DMS 273 treated with DMSO at 0.1 percent for 48 hours (cell line): ENCODE measurements at places on chromosomes 4 and X.

- no peak for DNase-seq
Measured at GRCh38 chr4:8046925-8047541, 107.4 kb upstream of the AFAP1 start.

- DNase-seq, result no peak
Measured at GRCh38 chrX:110964786-110965185, 131.2 kb upstream of the PAK3 start.

- no peak for DNase-seq
Measured at GRCh38 chrX:109952985-109953905, 49.7 kb upstream of the TMEM164 start.

DNA sequence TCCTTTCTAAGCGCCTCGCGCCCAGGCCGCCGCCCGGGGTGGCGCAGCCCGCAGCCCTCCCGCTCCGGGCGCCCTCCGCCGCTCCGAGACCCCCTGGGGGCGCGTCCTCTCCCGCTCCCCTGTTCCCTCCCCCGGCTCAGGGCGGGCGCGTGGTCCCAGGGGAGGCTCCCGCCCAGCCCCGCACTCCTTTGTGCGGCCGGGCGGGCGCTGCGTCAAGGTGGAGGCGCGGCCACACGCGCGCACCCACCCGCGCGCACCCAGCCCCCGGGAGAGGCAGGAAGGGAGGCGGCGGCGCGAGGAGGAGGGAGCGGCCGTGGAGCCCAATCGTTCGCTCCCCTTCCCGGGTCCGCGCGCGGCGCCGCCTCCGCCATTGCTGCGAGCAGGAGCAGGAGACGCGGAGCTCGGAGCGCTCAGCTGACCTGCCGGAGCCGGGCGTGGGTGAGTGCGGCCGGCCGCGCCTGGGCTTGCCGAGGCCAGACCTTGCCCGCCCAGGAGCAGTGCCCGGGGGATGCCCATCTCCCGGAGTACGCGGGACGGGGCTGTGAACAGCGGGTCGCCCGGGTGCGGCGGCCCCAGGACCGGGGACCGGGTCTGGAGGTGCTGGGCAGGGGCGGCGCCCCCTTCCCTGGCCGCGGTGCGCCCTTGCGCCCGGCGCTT is at the start of gene NSG1:
Gene NSG1 (plus strand): TSS at position 367 of the 657 bp plus-strand sequence. CDS start 528 bp downstream, outside the sequence.
- no peak for DNase-seq

GRCh38 chrX:38275615-38276014 is 51.7 kb downstream of the RPGR start:
- no peak for DNase-seq

DNA sequence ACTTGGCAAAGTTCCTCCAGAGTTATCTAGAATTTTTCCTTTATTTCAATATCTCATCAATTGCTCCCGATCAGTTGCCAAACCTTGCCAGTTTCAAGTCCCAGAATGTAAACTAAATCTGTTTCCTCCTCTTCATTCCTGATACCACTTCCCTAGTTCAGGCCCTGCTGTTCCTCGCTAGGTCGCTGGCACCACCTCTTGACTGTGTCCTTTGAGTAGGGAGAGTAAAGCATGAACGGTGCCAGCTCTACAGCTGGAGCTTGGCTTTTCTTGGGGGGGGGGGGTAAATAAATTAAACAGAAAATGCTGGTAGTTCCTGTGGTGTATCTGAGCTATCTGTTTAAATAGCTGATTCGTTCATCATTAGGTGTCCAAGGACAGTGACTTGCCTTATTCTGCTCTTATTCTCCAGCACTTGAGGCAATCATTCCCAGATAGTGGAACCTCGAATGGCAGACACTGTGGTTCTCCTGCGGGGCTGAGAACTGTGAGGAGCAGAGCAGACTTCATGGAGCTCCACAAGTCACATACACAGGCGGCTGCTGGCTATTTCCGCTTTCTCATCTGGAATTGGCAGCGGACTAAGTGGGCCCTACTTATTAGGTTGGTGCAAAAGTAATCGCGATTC is 168.3 kb upstream of the FAT1 start:
- DNase-seq, result no peak

GRCh38 chr4:152936446-152937335 is 568 bp downstream of the FHDC1 start:
- DNase-seq, result no peak

DNA sequence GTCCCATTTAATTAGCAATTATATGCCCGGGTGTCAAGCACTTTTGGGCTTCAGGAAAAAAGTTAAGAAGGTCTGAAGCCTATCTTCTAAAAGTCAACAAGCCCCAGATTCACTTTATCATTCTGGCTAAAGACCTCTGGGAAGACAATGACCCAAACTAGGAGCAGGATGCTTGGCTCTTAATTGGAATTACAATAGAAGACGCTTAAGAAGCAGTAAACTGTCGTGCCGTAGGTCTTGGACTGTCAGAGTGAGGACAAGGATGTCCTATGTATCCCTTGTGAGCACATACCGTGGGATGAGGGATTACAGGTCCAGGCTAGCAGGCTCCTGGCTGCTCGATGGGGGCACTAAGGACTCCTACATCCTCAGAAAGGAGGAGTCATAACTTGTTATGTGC is 3.2 kb upstream of the ARHGAP36 start:
- no peak for DNase-seq

- DNase-seq, result no peak
Measured at GRCh38 chr4:151865312-151865711, 104.5 kb upstream of the GATB start.

DNA sequence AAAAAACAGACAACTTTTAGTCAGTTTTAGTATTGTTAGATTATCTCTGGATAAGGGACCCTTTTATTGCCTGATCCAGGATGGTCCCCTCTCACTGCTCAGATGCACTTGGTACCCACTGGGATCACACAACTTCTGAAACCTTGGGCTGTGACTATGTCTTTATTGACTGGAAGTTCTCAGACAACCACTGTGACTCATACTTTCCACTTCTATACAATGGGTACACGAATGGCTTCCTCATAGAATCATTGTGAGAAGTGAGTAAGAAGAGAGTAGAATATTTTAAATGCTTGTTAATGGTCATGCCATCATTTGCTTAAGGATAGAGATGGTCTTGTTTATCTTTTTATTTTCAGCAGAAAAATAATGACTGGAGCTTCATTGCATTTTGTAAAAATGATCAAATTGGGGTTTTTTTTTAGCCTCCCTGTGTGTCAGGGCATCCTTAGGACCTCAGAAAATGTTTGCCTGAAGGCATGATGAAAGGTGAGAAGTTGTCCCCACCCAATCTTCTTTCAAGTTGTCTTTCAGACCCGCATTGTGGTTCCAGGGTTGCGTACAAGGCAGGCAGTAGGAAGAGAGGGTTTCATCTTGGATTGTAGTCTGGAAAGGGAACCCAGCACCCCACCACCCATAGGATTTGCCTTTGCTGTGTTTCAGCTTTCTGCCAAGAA is 115.1 kb downstream of the CPEB2 start:
- DNase-seq, result no peak

DNA sequence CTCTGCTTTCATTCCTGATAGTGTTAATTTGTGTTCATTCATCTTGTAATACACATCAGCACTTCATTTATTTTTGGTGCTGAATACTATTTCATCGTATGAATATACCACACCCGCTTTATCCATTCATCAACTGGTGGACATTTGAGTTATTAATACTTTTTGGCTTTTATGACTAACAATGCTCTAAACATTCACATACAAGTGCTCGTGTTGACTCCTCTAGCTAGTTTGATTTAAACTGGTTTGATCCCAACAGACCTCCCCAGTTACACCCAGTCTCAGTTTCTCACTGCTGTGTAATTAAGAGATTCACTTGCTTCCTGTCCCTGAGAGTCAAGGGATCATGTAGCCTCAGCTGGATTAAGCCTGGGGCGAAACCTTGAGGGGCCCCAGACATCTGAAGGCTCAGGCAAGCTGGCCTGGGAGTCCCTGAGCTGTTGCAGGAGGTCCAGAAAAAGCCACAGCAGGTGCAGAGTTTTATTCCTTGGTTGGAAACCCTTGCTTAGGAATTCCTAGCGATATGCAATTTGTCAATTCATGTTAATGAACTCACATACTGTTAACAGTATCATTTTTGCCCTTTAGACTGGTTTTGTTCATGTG is 52.8 kb upstream of the CLDN24 start:
- DNase-seq, result no peak

GRCh38 chr4:126856906-126857305 is 775.9 kb upstream of the INTU start:
- DNase-seq, result no peak

GRCh38 chr4:2470791-2471190 is 1.9 kb downstream of the RNF4 start:
- no peak for DNase-seq

GRCh38 chr4:40572692-40573310 is 56.9 kb downstream of the RBM47 start:
- DNase-seq, result no peak

- DNase-seq, result no peak
Measured at GRCh38 chr4:15996773-15997172, 33.8 kb upstream of the FGFBP2 start.

DNA sequence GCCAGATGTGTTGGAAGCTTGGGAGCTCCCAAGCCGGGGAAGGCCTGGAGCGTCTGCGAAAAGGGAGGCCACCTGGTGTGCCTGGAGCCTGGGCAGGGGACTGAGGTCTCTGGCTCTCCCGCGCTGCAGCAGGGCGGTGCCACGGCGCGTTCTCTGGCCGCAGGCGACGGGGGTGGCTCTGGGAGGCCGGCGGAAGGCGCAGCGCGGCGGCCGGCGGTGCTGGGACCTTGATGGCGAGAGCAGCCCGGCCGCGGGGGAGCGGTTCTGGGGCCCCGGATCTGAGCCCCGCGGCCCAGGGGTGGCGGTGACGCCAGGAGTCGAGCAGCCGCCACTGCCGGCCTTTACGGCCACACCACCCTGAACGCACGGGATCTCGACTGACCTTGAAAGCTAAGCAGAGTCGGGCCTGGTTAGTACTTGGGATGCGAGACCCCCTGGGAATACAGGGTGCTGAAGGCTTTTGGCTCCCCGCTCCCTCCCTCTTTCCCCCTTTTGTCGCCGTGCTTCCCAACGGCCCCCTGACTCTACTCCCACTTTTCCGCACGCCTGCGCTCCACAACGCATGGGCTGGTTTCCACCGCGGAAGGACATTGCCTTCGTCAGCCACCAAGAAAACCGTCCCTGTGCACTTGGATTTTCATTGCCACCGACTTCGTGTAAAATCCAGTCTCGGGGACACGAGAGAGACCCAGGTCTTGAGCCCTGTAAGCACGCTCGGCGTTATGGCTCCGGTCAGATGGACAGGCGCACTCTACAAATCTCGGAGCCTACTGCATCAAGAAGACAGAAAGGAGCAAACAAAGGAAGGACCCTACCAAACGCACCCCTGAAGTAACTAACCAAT is 9.5 kb downstream of the FRG2 start:
- DNase-seq, result no peak

- no peak for DNase-seq
Measured at GRCh38 chr4:154928640-154929257, 147.7 kb downstream of the RBM46 start.

GRCh38 chr4:6929339-6929811 is 19.7 kb downstream of the TBC1D14 start:
- DNase-seq, result no peak

GRCh38 chrX:149962859-149963757 is 24.8 kb upstream of the EOLA2 start:
- peak; percentile 2 for DNase-seq

- DNase-seq, result no peak
Measured at GRCh38 chr4:5957076-5957475, 61.2 kb downstream of the C4orf50 start.

DNA sequence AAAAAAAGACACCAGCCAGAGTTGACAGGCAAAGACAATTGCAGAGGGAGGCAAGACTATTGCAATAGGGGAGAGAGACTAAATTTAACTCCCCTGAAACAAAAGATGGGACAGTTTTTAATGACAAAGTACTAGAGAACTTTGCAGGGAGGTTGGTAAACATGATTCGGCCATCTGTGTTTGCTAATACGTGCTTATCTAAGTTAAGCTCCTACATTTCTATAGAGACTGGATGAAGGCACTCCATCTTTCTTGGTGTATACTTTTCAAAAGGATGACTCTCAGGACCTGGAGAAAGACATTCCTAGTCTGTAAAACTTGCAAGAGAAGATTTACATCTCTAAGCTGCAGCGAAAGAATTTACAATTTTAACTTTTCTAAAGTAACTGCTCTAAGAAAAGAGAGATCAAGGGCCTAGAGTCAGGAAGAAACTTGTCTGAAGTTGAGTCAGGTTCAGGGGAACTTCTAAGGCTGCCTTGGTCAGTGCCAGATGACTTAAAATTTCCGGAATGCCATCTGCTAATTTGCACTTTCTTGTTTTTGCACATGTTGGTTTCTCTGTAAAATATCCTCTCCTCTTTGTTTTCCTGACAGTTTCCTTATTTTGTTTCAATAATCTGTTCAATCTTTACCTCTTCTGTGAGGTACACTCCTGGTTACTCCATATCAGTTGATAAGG is 10.6 kb downstream of the ADAM29 start:
- no peak for DNase-seq

GRCh38 chr4:161393602-161394001 is 770.2 kb downstream of the FSTL5 start:
- no peak for DNase-seq

DNA sequence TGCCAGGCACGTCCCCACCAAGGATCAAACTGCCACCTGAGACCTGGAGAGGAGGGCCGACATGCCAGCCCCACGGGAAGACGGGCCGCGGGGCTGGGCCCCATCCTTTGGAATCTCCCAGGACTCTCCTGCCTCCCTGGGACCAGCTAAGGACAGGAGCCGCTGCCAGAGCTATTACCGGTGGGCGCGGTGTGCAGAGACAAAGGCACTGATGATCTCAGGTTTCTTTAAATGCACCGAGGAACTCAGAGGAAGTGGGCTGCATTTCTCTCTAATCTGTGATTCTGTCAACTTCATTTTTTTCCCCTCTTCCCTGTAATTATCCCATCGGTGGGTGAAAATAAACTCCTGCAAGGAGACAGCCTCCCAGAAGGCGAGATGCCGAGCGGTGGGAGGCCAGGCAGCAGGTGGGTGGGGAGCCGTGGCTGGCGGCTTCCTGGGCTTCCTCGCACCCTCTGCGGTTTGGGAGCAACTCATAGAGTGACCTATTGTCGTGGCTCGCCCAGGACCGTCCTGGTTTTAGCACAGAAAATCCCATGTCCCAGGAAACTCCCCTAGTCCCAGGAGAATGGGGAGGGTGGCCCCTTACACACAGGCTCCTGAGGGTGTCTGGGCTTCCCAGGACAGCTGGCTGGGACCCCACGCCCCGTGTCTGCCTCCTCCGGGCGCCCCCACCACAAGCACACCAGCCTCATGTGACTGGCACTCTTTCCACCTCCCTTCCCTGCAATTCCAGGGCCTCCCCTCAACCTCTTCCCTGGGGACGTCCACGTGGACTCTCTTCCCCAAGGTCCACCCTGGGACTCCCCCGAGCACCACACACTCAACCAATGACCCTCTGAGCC is 62.3 kb upstream of the ADRA2C start:
- DNase-seq, result no peak

- DNase-seq, result no peak
Measured at GRCh38 chrX:42149765-42150164, 226.4 kb upstream of the CASK start.

- DNase-seq, result no peak
Measured at GRCh38 chrX:97987979-97988378, 1104.3 kb downstream of the RPA4 start.
